ENCODE measurements at places on chromosomes 4 and X.

- DNase-seq = no peak
Observed at GRCh38 chr4:7744142-7744804, 195.4 kb downstream of the AFAP1 start.

GRCh38 chr4:176438401-176438800, 118.6 kb downstream of the SPCS3 start:
- DNase-seq = no peak

GRCh38 chrX:110409925-110410324, 51.3 kb downstream of the RTL9 start:
- DNase-seq = no peak

DNA sequence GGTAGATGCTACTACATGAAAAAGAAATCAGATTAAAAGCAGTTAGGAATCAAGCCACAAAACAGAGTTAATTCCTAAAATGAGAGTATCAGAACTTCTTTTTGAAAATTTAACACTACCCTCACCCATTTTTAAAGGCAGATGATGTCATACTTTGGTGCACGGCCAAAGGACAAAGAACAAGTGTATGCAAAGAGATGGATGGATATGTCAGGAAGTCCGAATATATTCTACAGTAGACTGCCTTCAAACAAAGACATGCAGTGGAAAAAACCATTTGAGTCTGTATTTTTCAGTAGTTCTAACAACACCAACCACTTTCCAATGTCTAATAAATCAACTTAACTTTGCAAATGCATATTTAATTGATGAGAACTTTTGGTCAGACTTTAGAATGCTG, 2.2 kb downstream of the AIFM1 start:
- DNase-seq = no peak

DNA sequence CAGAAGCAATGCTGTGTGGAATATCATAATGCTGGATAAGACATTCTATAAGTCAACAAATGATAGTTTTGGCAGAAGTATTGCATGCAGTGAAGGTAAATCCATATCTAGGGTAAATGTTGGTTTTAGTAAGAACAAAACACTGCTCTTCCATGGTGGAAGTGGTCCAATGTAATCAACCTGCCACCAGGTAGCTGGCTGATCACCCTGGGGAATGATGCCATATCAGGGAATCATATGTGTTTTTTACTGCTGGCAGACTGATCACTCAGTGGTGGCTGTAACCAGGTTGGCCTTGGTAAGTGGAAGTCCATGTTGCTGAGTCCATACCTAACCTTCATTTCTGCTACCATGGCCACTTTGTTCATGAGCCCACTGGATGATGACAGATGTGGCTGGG, 74.0 kb upstream of the CENPE start:
- DNase-seq = no peak

- no peak for DNase-seq
Observed at GRCh38 chr4:98493296-98493695, 165.1 kb downstream of the TSPAN5 start.

DNA sequence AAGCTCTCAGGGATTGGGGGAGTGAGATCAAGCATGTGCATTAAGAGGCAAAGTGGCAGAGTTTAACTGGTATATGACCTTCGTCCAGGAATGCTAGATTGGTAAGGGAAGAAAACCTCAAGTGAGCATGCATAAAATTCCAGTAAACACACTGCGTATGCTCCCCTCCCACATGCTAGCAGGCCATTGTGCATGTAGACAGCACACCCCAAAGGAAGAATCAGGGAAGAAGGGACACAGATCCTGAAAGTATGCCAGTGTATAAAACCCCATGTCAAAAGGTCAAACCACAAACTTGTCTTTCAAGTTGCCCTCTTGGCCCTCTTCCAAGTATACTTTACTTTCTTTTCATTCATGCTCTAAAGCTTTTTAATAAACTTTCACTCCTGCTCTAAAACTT, 405.2 kb upstream of the CNKSR2 start:
- DNase-seq = no peak
